ENCODE measurements at places on chromosomes 1 and 21.

- no peak for DNase-seq
Measured at GRCh38 chr1:226990133-226990716, 50.1 kb downstream of the COQ8A start.

DNA sequence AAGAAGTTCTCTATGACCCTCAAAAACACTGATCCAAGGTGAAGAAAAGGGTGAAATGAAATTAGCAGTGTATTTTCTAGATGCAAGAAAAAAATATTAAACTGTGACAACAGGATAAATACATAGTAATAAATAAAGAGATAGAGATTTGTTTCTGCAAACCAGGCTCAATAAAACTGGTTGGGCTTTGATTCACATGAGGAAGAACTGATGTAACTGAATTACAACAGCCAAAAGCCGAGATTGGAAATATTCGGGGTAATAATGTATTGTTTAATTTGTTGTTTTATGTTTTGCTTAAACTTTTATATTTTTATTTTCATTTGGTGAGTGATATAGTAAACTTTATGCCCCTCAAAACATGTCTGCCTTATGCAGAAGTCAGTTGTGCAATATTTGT is 285.0 kb downstream of the BRINP3 start:
- no peak for DNase-seq

DNA sequence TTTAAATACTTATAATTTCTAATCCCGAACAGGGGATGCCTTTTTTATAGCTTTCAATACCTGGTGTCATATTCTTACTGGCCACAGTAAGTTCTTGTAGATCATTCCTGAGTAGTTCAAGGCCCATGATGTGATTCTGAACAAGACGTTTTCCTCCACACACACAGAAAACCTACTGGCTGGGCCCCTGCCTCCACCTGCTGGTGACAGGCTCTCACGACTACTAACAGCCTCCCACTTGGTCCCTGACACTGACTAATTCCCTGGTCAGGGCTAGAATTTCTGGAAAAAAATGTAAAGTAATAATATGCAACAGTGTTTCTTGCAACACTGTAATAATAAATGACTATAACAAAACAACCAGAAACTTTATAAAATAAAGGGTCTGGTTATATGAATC is 50.4 kb upstream of the RIPK4 start:
- DNase-seq, result no peak

- no peak for DNase-seq
Measured at GRCh38 chr1:67747671-67748546, 62.9 kb downstream of the GADD45A start.

DNA sequence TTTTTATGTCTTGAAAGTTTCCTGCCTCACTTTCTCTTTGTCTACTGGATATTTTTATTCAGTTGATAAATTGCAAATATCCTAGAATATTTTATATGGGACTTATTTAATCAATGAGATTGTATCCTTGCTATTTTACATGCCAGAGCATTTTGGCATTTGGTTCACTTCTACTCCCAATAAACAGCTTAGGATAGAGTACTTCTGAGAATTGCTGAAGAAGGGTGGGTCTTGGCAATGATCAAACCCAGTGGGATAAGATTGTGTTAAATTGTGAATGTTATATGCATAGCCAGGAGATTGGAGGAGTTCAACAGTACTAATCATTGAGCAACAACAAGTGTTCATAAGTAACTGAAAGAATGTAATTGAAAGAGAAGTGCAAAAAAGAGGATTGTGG is 60.1 kb downstream of the SDCCAG8 start:
- no peak for DNase-seq

- no peak for DNase-seq
Measured at GRCh38 chr1:178075333-178075732, 18.6 kb upstream of the RASAL2 start.
